ENCODE measurements at places on chromosomes 16 and 17.

GRCh38 chr16:12440228-12440530 is 363.5 kb downstream of the CPPED1 start:
- no peak for DNase-seq

- no peak for DNase-seq
Observed at GRCh38 chr17:54085934-54086333, 263.2 kb downstream of the KIF2B start.

DNA sequence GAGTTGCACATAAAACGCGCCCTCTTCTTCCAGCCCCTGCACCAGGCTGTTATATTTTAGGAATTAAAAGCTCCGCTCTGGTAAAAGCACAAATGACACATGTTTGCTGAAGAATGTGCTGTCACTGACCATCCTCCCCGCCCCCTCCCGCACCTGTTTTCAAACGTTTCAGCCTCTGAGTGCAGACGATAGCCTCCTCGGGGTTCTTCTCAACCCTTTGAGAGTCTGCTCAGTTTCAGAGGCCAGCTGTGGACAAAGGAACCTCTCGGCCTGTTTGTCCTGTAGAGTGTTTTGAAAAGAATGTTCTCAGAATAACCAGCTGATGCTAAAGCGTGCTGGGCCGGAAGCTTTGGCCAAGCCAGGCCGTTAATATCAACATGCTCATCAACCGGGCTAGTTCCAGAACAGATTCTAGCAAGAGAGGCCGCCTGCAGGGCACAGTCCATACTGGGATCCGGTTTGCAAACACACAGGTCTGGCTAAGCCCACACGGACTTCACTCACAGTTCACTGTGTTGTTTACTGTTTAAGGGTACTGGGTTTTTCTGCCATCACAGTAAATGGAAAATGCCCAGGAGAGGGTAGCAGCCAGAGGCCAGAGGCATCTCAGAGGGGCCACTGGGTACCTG is 6.4 kb upstream of the CACNG4 start:
- no peak for DNase-seq

DNA sequence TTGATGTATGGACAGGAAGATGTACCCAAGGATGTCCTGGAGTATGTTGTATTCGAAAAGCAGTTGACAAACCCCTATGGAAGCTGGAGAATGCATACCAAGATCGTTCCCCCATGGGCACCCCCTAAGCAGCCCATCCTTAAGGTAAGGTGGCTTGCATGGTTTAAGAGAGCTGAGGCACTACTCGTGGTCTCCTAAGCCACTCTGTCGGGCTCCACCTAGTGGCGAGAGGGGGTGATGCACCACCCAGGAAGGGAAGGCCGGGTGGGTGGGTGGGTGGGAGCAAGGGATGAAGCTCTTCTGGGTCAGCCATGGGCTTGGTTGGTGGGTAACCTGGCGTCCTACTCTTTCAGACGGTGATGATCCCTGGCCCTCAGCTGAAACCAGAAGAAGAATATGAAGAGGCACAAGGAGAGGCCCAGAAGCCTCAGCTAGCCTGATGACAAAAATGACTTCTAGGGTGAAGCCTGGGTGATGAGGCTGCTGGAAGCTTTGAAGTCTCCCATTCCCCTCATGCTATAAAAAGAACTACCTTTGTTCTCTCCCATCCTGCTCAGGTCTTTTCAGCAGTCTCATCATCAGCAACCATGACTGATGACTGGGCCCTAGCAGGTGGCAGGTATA is 21.5 kb downstream of the GPR179 start:
- peak; percentile 64 for DNase-seq

DNA sequence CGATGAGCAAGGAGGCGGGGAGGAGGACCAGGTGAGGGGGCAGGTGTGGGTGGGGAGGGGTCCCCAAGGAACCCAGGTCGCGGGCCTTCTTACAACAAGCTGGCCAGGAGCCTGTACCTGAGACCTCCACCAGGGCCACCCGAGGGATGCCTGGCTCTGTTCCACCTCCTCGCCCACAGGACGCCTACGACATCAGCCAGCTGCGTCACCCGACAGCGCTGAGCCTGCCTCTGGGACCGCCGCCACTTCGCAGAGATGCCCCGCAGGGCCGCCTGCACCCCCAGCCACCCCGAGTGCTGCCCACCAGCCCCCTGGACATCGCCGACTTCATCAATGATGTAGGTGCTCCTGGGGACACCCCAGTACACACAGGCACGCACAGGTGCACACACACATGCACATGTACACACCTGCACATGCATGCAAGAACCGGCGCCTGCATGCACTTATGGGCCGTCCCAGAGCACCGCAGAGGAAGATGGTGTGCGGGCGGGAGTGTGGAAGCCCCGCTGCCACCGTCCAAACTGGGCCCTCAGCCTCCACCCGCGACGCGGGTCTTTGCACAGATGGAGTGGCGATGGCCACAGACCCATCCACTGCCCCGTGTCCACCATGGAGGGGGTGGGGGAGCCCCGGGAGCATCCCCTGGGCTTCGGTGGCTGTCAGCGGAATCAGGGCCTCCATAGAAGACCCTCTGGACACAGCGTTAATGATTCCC is 6.6 kb downstream of the SLC22A31 start:
- DNase-seq, result no peak

GRCh38 chr16:4109250-4109736 is 6.9 kb downstream of the ADCY9 start:
- no peak for DNase-seq

DNA sequence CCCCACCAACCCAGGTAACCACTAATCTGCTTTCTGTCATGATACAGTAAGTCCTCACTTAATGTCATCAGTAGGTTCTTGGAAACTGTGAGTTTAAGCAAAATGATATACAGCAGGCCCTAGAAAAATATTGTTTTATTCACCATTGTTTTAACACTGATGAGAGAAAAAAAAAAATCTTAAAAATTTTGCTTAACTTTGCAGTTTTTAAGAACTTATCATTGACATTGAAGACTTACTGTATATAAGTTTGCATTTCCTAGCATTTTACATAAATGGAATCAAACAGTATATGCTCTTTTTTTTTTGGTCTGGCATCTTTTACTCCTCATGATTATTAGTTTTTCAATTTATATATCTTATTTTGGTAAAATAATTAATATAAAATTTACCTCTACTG is 19.5 kb upstream of the CLTC start:
- DNase-seq, result no peak

GRCh38 chr16:30533146-30533522 is 1.5 kb downstream of the ZNF747 start:
- DNase-seq, result no peak

DNA sequence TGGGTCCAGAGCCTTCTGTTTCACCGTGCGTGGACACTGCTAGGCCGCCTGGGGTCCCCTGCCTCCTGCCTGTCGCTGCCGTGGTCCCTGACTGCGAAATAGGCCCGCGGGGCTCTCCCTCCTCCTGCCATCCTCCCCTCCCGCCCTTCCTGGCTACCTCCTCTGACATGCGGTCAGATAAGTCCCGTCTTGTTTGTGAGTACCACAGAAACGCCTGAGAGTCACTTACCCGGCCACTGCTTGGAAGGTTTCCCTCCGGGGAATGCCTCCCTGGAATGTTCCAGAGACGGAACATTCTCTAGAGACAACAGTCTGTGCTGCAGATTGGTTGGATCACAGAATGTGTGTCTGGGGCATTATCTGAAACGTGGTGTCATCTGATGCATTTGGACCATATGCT is 22.7 kb downstream of the CIBAR2 start:
- DNase-seq, result no peak

DNA sequence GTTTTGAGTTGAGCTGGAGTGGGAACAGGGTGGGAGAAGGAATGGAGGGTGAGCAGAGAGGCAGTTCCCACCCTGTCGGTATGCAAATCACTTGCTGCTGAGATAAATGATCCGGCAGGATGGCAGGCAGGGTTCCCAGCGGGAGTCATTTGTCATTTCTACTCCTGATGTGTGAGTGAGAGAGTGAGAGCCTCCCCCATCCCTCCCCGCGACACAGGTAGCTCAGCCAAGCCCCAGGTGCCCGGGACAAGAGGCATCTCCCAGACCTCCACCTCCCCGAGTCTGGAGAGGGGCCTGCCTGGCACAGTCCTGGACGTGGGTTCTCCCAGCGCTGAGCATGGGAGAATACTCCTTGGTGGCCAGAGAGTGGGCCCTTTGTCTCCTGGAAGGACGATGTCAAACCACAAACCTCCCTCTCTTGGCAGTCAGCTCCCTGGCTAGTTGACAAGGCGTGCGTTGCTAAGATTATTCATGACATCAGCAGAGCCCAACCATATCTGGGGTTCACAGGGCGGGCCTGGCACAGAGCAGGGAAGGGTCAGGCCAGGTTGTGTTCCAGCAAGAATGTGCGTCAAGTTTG is 33.7 kb upstream of the TNRC6C start:
- DNase-seq, result no peak

All from D721Med (cell line).